Mesothelial cell of epicardium (in vitro differentiated cells): ENCODE measurements at places on chromosomes 2 and 18.

DNA sequence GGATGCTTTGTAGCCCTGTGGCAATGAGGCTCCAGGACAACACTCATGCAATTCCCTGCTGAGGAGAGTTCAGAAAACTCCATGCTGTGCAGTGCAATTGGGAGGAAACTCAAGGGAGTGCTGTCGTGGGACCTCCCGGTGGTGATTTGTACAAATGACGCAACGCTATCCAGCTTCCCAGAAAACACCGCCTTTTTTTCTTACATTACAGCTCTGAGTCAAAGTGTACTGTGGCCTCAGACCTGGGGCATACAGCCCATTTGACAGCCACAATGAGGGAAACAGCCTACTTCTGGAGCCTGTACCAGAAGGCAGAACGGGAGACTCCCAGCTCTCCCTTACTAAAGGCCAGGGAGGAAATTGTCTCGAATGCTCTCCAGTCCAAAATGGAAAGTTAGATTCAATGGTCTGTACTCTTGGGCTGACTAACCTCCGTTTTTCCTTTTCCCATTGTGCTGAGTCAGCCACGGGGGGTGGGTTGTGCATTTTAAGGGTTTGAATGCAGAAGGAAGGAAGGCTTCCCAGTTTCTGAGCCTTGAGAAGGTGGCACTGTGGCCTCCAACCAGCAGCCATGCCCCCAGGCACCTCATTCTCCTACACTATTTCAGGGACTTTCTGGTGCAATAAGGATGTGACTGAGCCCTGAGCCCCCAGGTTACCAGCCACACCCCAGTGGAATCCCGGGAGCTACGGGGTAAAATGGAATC, 16.4 kb upstream of the CYP1B1 start:
- DNase-seq: no peak

- no peak for DNase-seq
Observed at GRCh38 chr2:117519238-117519637, 295.3 kb upstream of the DDX18 start.

DNA sequence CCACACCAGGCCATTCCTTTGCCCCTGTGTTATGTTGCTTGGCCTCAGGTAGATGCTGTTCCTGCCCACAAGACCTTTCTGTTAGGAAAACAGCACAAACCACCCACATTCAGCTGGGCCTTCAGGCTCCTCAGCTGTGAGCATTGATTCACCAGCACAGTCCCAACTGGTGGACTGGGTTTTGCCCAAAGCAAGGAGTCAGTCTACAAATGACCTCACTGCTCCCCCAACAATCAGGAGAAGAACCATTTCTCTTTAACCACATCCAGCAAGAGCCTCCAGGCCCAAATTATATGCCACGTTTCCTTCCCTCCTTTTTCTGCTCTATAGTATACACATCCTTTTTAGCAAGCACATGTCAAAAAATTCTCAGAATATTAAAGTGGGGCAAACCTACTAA, 5.2 kb downstream of the TMEM163 start:
- DNase-seq: no peak

GRCh38 chr2:69914950-69915945, at the start of gene MXD1:
Gene MXD1 (plus strand): TSS chr2:69915109. CDS start chr2:69915331, 222 bp downstream.
- peak; percentile 50 for DNase-seq
